ENCODE measurements at places on chromosomes 4 and X.

DNA sequence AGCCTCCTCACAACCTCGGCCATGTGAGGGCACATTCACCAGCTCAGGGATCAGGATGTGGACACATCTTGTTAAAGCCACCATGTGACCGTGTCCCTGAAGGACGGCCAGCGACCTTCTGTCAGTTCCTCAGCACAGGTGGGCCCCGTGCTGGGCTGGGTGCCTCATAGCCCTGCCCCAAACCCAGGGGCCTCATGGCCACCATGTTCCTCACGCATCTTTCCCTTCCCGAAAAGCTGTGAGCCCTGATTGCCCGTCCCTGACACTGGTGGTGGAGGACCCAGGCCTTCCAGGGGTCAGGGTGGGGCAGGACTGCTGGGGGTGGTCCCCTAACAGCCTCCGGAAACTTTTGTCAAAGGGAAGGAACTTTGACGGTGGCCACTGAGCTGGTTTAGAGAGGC lies 60.1 kb upstream of the ADRA2C start:
- no peak for DNase-seq

DNA sequence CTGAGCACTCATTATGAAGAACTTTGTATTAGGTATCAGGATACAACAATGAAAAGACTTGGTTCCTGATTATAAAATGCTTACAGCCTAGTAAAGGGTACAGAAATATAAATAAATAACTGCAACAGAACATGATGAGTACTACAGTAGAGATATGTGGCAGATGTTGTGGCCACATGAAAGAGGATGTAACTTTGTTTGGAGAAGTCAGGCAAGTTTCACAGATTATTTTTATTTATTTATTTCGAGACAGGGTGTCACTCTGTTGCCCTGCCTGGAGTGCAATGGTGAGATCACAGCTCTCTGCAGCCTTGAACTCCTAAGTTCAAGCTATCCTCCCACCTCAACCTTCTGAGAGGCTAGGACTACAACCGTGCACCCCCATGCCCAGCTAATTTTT lies 15.8 kb upstream of the UBE2K start:
- DNase-seq, result no peak

DNA sequence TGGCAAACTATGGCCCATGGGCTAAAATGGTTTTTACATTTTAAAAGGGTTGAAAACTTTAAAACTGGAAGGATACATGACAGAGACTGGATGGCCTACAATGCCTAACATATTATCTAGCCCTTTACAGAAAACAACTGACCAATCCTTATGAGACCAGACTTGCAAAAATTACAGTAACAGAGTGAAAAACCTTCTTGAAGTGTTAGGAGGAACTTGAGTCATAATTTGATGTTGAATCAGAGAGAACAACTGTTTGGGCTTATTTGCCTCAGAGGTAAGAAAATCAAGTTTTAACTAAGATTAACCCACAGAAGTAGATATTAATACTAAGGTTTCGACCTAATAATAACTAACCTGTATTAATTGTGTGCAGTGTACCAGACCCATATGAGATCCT lies 12.4 kb upstream of the NAP1L5 start:
- no peak for DNase-seq

GRCh38 chr4:156794863-156795262 lies 176.7 kb downstream of the PDGFC start:
- no peak for DNase-seq

GRCh38 chr4:40316782-40317635 lies 18.1 kb upstream of the CHRNA9 start:
- peak; percentile 93 for DNase-seq

DNA sequence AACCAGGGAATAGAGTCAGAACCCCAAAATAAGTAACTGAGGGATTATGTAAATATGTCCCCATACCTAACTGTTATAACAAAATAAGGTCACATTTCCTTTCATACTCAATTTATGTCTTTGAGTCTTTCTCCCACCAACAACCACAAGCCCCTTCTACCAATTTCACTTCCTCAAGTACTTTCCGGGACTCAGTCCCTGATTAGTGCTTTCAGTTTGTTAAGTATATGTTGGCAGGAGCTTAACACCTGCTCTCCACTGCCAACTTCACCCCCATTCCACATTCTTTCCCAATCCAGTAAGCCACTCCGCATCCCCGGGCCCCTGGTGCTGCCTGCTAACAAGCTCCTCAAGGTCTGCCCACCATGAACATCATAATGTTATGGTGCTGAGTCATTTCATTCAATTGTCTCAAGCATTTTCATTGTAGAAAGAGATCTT lies 71.3 kb upstream of the SPRY1 start:
- no peak for DNase-seq

GRCh38 chr4:136873555-136873954 lies 658.7 kb downstream of the PCDH18 start:
- no peak for DNase-seq

DNA sequence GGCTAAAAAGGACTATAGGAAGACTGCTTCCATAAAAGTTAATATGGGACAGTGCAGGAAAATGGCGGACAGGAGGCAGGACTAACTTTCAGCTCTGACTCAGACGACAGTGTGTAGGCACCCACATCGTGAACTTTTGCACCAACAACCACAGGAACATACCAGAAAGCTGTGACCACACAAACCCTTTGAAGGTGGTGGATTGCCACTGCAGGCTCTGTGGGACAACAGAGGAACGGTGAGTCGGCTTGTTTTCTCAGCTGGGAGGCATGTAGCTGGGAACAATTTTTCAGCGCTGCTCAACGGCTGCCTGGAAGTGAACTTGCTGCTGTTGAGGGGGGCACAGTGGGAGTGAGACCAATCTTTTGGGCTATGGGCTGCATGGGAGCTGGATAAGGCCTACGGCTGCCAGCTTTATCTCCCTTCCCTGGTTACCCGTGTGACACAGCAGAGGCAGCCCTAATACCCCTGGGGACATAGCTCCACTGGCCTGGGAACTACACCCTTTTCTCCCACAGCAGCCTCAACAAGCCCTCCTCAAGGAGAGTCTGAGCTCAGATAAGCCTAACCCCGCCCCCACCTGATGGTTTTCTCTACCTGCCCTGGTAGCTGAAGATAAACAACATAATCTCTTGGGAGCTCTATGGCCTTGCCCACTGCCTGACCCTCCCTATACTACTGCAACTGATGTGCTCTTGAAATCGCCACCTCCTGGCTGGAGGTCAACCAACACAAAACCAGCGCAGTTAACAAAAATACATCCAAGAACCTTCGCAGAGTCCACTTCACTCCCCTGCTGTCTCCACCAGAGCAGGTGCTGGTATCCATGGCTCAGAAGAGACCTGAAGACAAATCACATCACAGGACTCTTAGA lies 1537.0 kb downstream of the C4orf33 start:
- no peak for DNase-seq

Measured in AG09309 (cell line).